CD4-positive, alpha-beta memory T cell (primary cell): ENCODE measurements at places on chromosomes 12 and 14. TPM values are rescaled to one million over a fixed set of nuclear protein-coding genes. Genes with fewer than 3 reads are reported as not detected.

DNA sequence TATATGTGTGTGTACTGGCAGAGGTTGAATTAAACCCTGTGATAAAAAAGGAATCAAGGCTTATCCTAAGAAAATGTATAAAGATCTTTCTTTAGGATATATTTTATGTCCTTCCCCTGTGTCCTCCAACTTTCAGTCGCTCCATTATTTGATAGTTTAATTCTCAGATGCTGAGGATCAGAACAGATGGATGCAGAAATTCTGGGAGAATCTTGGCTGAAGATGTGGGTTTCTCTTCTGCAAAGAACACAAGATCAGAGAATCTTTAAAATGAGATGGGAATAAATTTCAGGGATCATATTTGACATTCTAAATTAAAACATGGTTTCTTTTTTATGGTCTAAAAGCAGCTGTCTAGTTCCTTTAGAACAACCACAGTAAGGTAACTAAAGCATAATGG, 37.9 kb downstream of the LRFN5 start:
- no peak for DNase-seq

GRCh38 chr12:16520328-16520727, 85.6 kb downstream of the LMO3 start:
- no peak for DNase-seq

DNA sequence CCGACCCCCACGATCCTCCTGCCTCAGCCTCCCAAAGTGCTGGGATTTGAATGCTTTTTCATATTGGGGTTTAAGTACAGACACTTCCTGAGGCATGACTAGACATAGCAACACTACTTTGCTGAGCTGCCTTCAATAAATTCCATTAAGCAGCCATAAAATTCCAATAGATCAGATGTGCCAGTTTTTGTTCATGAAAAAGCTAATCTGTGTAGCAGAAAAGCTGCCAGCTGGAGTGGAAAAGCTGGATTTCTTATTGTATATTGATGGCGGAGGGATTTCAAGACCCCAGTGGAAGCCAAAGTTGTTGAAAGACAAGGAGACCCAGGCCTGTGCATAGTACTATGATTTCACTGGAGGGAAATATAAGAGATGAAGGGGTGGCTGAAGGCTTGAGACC, 209.0 kb upstream of the NUDT4 start:
- DNase-seq, result no peak

DNA sequence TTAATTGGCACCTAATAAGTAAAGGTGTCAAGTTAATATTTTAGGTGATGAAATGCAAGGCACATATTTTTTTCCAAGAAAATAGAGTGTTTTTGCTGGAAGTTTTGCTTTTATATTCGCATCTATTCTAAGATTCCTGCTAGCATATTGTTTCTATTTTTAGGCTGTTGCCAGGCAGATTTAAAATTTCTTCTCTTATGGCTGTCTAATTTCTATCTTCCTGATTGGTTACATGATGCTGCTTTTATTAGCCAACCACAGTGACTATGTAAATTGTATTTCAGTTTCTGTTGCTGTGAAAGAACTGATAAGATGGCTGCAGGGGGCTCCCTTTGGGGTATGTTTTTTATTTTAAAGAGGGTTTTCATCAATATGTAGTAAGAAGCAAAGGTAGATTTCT, 42.7 kb downstream of the ATF7IP start:
- DNase-seq, result no peak

DNA sequence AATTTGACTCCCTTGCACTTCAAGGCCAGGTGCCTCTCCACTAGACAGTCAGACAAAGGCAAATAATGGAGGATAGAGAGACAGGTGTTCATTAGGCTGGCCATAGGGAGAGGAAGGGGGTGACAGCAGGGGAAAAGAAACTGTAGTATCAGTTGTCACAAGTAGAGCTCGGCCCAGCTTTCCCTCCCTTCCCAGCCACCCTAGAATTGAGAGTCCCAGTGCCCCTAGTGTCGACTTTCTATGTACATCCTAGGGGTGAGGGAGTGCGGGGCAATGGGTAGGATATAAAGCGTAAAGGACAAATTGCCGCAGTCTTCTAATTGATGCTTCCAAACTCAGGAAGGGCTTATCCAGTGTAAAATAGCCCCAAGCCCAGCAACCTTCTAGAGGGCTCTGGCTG, 39.0 kb downstream of the BAZ2A start:
- DNase-seq, result no peak

DNA sequence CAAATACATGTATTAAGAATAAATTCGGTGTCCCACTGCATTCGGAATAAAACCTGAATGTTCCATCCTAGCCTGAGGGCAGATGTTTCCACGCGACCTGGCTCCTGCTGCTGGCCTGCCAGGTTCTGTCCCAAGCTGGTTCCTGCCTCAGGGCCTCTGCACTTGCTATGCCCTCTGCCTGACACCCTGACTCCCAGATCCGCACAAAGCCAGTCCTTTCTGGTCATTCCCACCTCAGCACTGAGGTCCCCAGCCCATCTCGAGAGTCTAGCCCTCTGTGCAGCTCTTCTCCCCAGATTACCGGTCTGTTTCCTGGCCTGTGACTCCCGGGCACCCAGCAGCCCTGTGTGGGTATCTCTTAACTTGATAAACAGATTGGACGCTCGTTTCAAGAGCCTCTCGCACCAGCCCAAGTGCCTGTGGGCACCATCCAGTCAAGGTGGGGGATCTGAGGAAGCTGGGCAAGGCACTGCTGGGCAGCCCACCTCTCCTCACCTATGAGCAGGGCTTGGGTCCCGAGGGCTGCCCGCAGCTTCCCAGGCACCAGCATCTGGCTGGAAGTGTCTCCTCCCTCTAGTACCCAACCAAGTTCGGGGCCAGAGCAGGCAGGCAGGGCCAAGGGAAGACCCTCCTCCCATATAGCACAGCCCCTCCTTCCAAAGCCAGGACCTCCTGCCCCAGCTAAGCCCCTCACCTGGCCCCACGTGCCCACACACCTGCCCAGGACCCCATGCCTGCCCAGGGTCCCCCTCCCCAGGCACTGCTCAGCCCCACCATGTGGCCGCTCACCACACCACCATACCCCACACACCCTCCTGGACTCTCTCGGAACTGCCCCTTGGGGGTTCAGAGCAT, 132.2 kb downstream of the NCOR2 start:
- no peak for DNase-seq

- no peak for DNase-seq
Observed at GRCh38 chr12:70619471-70620152, 17.6 kb downstream of the PTPRB start.

- no peak for DNase-seq
Observed at GRCh38 chr12:106073179-106073578, 65.6 kb downstream of the NUAK1 start.

GRCh38 chr14:58650857-58651256, 13.1 kb downstream of the DACT1 start:
- no peak for DNase-seq

DNA sequence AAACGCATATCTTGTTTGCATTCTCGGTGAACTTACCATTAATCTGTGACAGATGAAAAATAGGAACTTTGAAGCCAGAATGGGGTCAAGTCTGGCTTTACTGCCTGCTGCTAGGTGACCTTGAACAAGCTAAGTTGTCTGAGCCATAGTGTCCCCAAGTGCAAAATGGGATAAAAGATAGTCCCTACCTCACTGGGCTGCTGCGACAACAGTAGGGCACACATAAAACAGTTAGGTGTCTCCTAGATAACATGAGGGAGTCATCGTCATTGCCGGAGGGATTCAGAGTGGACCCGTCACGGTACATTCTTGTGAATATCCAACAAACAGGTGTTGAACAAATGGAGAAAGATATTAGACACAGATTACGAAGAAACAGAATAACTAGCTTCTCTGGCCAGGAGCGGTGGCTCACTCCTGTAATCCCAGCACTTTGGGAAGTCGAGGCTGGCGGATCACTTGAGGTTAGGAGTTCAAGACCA, 71.2 kb downstream of the NINJ2 start:
- no peak for DNase-seq

- no peak for DNase-seq
Observed at GRCh38 chr12:92121826-92122225, 23.8 kb downstream of the BTG1 start.

DNA sequence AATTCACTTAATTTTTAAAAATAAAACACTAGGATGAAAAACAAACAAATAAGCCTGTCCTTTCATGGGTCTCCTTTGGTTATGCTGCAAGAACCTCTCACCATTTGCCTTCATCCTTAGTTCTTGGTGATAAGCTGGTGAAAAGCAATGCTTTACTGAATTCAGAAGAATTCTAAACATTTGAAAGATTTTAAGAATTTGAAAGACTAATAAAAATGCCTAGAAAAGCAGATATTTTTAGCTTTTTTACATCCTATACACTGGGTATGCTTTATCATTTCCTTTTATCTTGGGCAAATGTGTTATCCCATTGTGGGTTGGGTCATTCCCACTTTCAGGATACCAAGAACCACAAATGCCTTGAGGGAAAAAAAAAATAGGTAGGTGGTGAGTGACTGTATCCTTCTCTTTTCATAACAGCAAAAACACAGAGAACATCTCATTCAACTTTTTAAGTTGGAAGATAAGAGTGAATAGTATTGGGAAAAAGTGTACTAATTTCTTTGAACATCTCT, 197.1 kb upstream of the ABCD2 start:
- DNase-seq, result no peak

GRCh38 chr12:64525461-64526160, 73.7 kb downstream of the TBK1 start:
- DNase-seq, result no peak

DNA sequence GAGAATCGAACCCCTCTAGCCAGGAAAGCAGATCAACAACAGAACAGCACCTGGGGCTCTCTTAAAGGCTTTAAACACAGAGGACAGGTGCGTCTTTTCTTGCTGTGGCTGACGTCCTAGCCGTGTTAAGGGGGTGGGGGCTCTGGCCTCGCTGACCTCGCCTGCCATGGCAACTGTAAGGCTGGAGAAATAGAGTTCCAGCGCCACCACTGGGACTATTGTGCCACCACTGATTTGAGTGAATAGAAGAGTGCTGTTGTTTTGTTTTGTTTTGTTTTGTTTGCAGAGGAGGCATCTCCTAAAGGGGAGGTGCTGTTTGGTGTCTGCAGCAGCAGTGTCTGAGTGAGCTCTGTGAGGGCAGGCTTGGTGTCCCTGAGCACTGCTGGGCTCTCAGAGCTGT, 34.2 kb upstream of the PRMT8 start:
- no peak for DNase-seq

- no peak for DNase-seq
Observed at GRCh38 chr12:70948236-70948975, 27.9 kb upstream of the PTPRR start.

GRCh38 chr12:116153983-116154382, 123.5 kb downstream of the MED13L start:
- DNase-seq, result no peak

DNA sequence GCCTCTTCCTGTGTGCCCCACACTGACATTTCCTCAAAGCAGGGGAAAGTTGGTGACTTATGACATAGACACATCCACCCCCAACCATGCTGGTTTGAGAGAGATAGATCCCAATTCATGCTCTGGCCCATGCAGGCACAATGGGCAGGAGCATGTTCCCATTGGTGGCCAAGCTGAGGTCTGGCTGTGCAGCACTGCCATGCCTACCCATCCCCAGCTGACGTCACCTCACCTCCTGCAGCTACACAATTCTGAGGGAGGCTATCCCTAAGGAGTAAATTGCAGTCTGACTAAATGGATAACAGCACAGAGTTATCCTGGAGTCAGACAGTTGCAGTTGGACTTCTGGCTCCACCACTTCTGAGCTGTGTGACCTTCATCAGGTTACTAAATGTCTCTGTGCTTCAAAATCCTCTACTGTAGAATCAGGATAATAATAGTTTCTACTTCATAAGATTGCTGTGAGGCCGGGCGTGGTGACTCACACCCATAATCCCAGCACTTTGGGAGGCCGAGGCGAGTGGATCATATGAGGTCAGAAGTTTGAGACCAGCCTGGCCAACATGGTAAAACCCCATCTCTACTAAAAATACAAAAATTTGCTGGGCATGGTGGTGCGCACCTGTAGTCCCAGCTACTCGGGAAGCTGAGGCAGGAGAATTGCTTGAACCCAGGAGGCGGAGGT, 323.9 kb downstream of the BCL11B start:
- no peak for DNase-seq

DNA sequence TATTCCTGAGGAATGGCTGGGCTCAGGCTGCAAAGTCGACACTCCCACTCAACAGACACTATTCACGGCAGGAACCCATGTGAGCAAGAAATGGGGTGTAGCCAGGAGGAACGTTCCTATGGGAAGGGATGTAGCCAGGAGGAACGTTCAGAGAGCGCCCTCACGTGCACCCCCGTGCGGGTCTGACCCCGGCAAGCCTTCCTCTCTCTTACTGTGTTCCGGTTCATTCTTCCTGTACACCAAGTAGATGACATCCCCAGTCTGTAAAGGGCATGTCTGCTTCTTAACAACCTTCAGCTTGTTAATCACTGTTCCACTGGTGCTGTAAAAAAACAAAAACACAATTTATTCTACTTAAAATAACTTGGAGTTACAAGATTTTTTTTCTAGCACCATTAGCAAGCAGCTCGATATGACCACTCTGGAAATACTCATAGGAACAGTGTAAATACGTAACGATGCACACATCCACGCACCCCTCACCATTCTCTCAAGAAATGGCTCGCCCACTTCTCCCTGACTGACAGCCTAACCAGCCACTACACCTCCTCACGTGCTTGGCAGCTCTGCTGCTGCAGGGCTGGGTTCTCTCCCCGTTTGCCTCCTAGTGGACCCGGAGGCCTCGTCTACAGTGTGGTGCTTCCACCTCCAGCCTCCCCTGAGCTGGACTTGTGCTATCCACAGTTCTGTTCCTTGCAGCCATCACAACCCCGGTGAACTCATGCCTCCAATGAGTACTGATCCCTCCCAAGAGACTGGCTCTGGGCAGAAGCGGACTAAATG, 15.1 kb downstream of the CHFR start:
- no peak for DNase-seq

Gene RIMBP2
- not detected for total RNA-seq

Gene PTPN21
- not detected for total RNA-seq

Gene TOMM20L
- not detected for total RNA-seq

Gene LBHD2
- total RNA-seq, result not detected

Gene GLIPR1L1
- not detected for total RNA-seq

Gene LRP6
- total RNA-seq, result 3.9 TPM

Gene NTS
- not detected for total RNA-seq

Gene ZNF10
- total RNA-seq, result 19.6 TPM

Gene CACNA2D4
- total RNA-seq, result 19.2 TPM
